ENCODE measurements at places on chromosomes 12 and 14.

DNA sequence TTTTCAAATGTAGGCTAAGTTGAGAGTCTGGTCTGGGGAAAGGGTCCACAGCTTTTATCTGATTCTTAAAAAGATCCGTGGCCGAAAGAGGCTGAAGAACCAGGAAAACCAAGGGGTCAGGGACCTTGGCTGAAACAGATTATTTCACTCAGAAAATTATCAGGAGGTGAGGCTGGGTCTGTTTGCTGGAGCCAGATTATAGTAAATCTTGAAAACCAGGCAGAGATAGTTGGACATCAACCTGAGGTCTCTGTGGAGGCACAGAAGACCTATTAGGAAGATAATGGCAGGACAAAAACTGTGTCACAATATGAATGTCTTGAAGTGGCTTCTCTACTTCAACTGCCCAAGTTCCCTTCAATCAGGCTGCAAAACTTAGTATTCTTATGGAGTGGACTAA, 1.6 kb upstream of the MED21 start:
- no peak for DNase-seq

DNA sequence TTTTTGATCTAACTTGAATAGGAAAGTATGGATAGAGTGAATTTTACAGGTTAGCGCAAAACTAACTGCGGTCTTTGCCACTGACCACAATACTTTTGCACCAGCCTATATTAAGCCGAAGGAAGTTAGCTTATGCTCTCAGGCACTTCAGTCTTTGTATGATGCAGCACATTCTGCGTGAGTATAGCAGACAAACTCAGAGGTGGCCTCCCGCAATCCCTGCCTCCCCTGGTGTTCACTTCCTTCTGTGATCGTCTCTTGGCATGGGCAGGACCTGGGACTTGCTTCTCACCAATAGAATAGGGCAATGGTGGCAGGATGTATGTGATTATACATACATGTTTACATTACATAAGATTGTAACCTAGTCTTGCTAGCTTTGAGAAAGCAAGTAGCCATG, 10.3 kb upstream of the SLC6A13 start:
- no peak for DNase-seq

- DNase-seq = no peak
Measured at GRCh38 chr12:113645603-113646002, 173.9 kb upstream of the LHX5 start.

DNA sequence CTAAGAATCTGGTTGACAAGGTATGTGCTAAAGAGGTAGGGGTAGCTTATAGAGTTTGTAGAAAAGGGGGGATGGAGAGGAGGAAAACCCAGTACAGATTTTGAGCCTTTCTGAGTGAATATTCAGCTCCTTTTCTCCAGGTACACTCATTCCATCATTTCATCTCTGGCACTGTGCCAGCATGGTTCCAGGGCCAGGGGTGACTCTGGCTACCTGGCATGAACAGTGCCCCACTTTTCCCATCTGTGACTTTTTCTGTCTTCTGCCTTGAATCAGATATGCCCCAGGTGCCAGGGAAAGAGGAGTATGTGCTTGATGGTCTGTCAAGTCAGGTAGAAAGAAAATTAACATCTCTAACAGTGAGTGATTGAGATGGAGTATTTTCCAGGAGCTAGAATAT, 175.7 kb downstream of the CACNA1C start:
- no peak for DNase-seq

GRCh38 chr12:34604227-34604626, 581.9 kb downstream of the ALG10 start:
- DNase-seq = no peak

DNA sequence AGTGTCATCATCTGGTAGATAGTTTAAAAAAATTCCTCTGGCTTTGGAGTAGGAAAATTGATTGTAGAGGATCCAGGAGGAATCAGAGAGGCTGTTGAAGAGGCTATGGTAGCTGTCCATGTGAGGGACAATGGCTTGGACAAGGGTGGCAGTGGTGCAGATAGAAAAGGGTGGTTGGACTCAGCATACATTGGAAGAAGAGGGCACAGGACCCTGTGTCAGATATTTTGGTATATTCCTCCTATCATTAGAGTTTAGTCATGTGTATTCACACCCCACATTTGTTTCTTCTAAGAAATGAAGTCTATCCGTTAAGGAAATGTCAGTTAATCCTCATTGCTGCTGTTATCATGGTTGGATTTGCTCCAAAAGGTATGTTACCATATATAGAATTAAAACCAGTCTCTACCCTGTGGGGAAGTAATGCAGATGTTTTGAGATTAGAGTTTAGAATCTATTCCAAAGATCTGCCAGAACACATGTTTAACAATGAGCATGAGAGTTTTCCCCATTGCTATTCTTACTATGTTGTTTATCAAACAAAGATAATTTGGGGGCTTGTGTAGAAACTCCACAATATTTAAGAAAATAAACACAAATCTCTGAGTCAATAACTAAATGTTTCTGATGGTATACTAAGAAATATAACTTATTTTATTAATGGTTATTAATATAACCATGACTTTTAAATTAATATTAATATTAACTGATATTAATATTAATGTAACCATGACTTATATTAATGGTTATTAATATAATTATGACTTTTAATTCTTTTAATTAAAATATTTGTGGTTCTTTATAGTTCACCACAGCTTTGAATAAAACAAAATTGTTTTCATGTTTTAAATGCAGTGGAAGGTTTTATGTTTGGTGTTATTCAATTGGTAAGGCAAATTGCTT, 80.9 kb downstream of the CRADD start:
- DNase-seq = no peak

Measured in activated naive CD4-positive, alpha-beta T cell treated with anti-CD3 and anti-CD28 coated beads for 36 hours (primary cell).